Lung microvascular endothelial cell (primary cell): ENCODE measurements at places on chromosomes 16 and 17. TPM values are rescaled to one million over a fixed set of nuclear protein-coding genes. Genes with fewer than 3 reads are reported as not detected.

GRCh38 chr16:50767197-50767596, 25.3 kb downstream of the CYLD start:
- no peak for DNase-seq

Gene HCRT
- total RNA-seq = not detected in 2 replicates

DNA sequence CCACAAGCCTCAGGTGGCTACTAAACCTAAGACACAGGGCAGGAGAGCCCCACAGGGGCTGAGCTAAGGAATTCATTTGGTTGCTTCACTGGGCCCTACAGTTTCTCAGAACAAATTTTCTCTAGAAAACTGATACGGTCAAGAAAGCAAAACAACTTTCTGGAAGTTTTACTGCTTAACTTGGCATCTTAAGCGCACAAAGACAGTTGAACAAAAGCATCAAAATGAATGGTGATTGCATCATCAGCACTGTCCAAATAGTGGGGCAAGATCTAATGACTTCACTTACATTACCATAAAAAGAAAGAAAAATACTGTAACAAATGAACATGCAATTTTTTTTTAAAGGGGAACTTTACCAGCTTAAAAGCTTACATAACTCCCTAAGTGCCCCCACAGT, 47.6 kb downstream of the XPO6 start:
- DNase-seq = no peak

DNA sequence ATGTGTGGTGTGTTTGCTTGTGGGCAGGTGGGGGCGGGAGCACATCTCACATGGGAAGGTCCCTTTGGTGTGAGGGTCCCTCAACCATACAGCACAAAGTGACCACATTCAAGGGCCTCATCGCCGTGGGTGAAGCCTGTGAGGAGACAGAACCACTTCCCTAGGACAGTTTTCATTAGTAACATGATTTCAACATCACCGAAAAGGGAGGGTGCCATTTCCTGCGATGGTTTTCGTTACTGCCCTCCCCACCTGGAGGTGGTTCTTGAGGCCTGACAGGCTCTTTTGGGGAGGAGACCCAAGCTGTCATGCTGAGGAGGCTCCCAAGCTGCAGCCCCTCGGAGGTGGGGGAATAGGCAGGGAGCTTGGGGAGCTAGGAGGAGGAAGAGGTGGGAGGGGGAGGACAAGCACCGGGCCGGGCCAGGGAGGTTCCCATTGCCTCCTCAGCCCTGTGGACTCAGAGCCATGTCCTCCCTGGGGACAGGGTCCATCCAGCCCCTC, 9.5 kb downstream of the CD300LB start:
- DNase-seq = no peak

DNA sequence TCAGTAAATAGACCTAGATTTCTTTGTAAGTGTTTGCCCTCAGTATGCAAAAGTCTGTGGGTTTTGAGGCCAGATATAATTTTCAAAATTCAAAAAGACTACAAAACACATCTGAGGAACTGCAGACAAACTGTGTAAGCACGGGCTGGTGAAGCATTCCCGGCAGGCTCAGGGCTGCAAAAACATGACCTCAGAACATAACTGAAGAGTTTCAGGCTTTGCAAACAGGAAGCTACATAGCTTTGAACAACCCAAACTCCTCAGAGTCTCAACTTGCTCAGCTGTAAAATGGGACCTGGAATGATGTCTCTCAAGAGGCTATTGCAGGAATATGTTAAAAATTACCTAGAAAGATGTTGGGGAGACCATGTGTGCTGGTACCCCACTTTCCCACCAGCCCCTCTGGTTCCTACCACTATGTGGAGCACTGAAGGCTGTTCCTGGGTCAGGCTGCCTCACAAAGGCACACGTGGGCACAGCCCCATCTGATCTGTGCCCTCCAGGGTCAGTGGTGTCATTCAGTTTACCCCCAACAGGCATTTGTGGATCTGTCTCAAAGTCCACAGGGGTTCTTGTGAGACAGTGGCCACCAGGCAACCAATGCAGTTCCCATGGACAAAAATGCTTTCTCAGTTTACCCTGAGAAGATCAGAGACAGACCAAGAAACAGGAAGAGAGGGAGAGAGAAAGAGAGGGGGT, 72.9 kb downstream of the CREBBP start:
- no peak for DNase-seq
